ENCODE measurements at places on chromosomes 7 and 10. TPM values are rescaled to one million over a fixed set of nuclear protein-coding genes. Genes with fewer than 3 reads are reported as not detected.

The GJC3 gene
- total RNA-seq, result 0.47 TPM

The AGR3 gene
- total RNA-seq, result not detected

The RNLS gene
- 2.8 TPM for total RNA-seq

The TFEC gene
- 2.2 TPM for total RNA-seq

The PKD2L1 gene
- total RNA-seq, result 0.62 TPM

The MRLN gene
- total RNA-seq, result not detected

GRCh38 chr7:130639388-130639787, 29.2 kb downstream of the COPG2 start:
- DNase-seq, result no peak

- DNase-seq, result no peak
These were observed 15.5 kb downstream of the ZNF488 start for GRCh38 chr10:47368431-47369180.

DNA sequence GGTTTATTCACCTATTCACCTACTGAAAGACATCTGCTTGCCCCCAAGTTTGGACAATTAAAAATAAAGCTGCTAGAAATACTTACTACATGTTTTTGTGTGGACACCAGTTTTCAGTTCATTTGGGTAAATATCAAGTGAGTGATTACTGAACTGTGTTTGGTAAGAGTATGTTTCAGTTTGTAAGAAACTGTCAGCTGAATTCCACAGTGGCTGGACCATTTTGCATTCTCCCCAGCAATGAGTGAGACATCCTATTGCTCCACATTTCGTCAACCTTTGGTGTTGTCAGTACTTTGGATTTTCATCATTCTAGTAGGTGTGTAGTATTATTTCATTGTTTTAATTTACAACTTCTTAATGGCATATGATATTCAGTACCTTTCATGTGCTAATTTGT, 17.4 kb upstream of the IKZF1 start:
- DNase-seq, result no peak

DNA sequence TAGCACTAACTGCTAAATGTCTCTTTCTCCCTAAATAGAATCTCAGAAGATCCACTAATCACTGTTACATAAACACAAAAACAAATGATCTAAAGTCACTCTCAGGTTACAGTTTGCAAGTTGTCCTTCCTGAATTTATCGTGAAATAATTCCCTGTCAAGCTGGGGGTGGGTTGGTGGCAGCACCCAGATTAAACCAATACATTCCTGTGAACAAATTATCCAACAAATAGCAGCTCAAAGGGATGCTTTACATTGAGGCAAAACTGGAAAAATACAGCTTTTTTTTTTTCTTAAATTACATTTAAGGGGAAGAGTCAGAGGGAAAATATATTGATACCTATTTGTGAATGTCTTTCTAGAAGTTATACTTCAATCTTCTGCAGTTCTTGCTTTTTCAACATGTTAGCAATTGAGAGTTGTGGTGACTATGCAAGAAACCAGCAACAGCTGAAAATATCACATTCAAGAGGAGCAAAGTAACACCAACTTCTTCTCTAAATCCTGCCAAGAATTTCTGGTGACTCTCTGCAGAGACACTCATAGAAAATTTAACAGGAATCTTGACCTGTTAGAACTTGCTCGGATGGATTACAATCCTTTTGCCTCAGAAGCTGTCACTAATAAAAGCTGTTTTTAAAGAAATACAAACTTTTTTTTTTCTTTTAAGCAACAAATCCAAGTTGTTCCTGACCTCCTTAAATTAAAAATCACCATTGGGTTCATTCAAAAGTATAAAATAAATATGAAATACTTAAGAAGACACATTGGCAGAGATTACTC, 18.9 kb downstream of the LMOD2 start:
- DNase-seq, result no peak

- no peak for DNase-seq
These were observed 281.8 kb upstream of the KLF6 start for GRCh38 chr10:4066581-4067390.

GRCh38 chr10:131631619-131632018, 269.2 kb upstream of the PPP2R2D start:
- DNase-seq, result no peak

DNA sequence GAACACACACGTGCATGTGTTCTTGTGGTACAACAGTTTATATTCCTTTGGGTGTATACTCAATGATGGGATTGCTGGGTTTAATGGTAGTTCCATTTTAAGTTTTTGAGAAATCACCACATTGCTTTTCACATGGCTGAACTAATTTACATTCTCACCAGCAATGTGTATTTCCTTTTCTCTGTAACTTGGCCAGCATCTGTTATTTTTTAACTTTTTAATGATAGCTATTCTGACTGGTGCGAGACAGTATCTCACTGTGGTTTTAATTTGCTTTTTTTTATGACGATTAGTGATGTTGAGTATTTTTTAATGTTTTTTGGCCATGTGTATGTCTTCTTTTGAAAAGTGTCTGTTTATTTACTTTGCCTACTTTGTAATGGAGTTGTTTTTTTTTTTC, 256.6 kb downstream of the ZWINT start:
- no peak for DNase-seq

- no peak for DNase-seq
These were observed 699.1 kb downstream of the NRG3 start for GRCh38 chr10:82574081-82574480.

- DNase-seq, result peak; percentile 19
These were observed 6.0 kb downstream of the PDGFA start for GRCh38 chr7:513521-514166.

GRCh38 chr7:147400925-147401324, 1189.6 kb upstream of the C7orf33 start:
- DNase-seq, result no peak

GRCh38 chr10:117830205-117830604, 216.5 kb downstream of the RAB11FIP2 start:
- no peak for DNase-seq

GRCh38 chr10:93039721-93040120, 20.9 kb upstream of the CYP26C1 start:
- DNase-seq, result no peak

- DNase-seq, result no peak
These were observed 137.0 kb downstream of the GLCCI1 start for GRCh38 chr7:8105449-8106095.

- DNase-seq, result no peak
These were observed 1005.3 kb upstream of the POT1 start for GRCh38 chr7:125934955-125935354.

DNA sequence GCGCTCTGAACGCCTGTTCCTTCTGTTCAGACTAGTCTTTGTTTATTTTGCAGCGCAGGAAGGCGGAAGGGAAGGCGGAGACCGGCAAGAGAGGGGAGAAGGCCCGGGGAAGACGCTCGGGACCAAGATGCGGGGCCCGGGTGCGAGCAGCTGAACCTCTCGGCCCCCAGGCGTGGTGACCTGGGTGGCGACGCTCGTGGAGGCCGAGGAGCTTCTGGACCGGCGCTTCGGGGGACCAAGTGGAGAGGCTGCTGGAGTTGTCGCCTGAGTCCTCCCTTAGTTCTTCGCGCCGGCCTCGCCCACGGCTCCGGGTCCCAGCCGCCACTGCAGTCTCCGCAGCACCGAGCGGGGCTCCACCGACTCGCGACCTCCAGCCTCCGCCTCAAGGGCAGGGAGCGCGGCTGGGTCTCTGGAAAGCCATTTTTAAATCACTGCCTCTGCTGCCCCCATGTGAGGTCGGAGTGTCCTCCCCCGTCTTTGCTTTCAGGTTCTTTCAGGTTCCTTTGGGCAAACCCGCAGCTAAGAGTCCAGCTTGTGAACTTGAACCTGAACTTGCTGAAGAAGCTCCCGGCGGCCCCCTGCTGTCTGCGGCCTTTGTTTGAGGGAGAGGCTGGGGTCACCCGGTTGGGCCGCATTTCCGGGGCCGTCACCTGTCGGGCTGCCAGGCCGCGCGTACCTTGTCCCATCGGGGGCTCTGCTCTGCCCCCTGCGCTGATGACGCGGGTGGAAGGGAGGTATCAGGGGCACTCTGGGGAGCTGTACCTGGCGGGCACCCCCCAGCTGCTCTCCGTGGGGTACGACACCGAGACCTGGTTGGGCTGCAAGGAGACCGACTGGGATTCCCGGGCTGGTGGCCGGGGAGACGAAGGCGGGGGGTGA, 136.0 kb downstream of the KIF20B start:
- no peak for DNase-seq

- DNase-seq, result peak; percentile 26
These were observed 34.4 kb upstream of the SLF2 start for GRCh38 chr10:100878291-100878910.

DNA sequence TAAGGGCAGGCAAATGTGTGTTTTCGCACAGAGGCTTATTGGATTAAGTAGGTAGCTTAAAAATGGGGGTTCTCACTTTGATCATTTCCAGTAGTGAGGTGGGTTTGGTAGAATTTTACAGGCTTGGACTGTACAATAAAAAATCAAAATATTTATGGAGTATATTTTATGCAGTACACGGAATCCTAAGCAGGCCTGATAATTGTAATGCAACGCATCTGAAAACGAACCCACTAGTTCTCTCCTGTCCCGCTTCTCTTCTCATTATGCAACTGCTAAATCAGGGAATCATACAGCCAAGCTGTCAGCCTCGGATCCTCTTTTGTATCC, 377 bp upstream of the POLR1F start:
- no peak for DNase-seq

DNA sequence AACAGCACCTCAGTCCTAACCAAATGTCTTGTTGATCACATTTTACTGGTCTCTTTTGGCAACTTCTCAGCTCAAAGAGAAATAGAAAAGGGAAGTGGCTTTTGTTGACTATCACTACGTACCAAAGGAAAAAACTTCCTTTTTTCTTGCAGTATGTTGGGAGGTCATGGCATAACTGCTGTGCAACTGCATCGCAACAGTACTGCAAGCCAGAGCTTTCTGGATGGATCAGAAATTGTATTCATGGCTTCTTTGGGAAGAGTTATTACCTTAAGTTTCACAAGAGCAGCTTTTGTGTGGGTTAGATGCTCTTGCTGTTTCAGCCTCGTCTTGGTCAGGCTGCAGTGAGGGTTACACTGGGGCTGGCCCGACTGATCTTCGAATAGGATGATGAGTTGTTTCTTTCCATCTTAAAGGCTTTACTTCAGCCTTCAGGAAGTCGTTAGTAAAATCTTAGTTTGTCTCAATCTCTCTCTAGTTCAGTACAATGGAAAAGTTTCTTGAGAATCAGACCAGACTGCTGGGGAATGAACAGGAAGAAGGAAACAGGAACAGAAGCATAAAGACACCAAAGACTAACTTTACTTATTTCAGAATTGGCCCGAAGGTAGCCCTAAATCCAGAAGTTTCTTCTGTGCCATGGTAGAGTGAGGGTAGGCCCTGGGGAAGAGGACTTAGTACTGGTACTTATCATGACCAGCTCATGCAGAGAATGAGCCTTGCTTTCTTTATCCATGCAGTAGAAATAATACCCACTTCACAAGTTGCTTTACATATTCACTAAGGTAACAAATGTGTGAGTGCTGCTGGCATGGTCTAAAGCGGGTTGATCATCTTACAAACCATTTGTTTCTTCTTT, 153.6 kb downstream of the CELF2 start:
- no peak for DNase-seq

DNA sequence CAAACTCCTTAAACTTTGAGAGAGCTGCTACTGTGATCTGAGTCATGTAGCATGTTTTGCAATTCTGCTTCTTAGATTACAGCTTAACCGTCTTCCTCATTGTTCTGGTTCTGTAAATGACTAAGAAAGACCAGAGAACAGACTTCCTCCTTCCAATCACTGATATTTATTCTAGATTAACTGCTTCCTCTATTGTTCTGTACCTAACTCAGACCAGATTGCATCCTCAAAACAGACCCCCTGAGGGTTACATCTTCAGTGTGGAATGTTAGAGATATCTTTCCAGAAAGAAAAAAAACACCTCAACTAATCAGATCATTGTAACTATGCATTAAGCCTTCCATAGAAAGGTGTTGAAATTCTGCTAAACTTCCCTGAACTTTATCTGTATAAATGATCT, 5.7 kb upstream of the PIP start:
- no peak for DNase-seq

DNA sequence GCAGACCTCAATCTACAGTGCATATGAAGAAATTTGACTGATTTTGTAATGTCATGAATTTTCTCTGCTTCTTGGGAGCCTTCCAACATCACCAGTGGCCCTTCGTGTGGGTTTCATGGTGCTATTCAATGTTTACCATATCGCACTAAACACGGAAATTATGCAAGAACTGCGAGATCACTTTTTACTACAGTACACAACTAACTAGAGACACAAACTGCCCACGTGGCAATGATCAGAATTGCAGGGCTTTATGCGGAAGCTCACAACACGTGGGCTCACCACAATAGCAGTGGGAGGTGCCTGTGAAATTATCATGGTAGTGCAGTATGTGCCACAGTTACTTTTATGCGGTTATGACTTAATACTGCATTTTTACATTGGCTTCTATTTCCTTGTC, 449.7 kb upstream of the KLF6 start:
- no peak for DNase-seq

DNA sequence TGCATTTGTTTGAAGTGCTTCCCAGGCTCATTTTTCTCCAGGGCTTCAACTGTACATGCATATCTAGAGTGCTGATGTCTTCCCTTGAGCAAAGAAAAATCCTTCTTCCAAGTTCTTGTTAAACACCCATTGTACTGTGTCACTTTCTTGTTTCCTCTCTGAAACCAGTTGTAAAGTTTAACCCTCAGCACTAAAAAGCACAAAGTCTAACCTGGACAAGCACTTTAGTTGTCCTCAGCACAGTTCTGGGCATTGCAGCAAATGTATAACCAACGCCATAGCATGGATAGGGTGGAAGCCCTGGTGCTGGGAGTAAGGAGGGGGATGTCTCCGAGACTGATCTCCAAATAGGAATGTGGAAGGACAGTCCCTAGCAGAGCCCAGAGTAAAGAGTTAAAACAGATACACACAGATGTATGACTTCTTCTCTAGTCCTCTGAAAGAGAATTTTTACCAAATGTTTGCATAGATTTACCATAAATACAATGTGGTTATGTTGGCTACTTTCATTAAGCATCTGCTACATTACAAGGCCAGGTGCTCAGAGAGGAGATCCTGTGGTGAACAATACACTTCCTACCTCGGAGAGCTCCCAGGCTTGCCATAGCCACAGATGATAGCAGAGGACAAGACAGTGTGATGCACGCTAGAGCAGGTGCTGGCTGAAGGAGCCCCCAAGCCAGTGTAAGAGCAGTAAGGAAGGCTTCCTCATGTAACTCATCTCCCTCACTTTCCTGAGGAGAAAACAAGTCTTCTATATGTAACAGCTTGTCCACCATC, 57.0 kb downstream of the DNAJC12 start:
- no peak for DNase-seq
